Hepatic stellate cell (primary cell): ENCODE measurements at places on chromosomes 4 and X.

- DNase-seq = no peak
These were observed 28.0 kb downstream of the PPP2R3B start for GRCh38 chrX:358651-359143.

DNA sequence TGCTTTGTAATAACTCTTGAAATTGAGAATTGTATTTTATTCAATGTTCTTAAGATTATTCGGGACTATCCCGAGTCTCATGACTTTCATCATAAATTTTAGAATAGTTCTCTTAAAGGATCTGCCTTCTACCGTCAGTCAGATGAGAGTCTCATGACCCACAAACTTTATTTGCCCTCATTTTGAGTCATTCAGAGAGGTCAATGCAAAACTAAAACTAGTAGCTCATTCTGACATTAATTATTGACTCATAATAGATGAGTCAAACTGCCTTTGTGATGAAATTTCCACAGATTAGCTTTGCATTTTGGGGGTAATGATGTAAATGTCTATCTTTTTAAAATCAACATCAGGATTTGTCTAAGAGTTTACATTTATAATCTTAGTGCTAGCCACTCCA lies 1527.3 kb downstream of the TECRL start:
- no peak for DNase-seq

DNA sequence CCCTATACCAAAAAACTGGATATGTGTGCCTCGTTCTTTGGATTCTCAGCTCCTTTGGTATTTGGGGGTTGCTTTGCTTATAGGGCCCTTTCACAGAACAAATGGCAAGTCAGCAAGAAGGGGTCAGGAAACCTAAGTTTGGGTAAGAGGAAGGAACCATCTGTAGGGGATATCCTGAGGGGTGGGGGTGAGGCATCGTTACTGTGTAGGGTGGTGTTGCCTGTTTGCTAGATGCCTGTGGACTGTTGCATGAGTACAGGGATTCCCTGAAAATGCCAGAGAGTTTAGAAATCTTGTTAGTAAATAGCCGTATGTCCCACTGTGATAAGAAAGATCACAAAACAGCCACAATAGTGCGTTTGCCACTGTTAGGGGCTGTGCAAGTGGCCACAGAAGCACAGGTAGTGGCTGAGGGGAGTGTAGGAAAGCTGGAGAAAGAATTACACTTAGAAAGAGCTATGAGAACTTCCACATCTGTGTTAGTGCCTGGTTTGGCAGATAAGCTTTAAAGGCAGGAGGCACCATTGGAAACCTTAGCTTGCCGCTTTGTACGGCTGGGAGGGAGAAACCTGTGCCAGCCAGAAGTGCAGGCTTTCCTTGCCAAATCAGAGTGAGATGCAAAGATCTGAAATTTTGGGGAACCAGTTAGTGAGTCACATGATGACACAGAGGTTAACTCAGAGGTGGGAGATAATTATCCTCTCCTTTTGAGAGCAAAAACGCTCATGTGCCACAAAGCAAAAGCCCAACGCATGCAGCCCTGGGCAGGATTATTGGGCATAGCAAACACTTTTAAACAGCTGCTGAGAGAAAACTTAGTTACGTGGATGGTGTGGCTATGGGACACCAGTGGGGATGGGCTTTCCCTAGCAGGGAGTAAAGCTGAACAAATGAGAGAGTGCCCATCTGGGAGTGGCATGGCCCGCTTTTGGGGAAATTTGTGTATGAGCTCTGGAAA lies 343.7 kb downstream of the ARAP2 start:
- no peak for DNase-seq

- no peak for DNase-seq
These were observed 7.6 kb downstream of the EIF4E start for GRCh38 chr4:98921292-98921691.

DNA sequence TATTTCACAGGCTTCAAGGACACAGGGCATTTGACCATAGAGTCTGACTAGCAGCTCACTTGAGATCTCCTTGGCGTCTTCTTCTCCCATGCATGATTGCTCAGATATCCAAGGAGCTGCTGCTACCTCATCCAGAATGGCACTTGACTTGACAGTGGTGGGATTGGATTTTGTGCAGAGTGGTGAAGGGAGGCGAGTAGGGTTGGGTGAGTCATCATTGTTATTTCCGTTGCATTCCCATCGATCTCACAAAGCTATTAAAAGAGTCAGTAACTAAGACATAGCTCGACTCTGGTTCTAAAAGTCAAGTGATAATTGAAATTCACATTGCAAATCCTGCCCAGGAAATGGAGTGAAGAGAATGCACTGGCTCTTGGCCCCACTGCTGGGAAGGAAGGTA lies 27.7 kb downstream of the NHSL2 start:
- DNase-seq = no peak

DNA sequence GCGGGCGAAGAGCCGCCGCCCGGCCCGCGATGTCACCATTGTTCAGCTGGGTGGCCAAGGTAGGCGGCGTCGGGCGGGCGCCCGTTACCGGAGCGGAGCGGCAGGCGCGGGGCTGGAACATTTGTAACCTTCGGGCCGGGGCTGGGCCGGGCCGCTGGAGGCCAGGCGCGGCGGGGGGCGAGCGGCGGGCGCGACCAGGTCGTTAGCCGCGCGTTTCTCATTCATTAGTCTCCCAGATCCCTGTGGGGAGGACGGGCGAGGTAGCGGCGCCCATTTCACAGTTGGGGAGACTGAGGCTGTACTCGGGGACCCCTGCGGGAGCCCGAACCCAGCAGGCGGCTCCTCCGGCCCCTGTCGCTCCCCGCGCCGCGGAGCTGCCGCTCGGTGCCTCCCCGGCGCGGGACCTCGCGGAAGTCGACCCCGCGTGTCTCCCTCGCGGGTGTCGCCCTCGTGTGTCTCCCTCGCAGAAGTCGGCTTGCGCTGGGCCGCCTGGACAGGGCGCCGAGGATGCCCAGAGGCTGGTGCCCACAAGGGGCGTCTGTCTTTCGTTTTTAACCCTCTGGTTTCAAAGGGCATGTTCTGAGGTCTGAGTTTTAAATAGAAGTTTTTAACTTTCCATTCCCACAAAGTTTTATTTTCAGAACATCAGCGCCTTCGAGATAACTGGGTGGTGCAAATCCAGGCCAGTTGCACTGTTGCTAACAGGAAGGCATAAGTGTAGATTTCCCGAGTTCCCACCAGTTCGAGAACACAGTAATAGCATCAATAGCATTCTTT lies 17.5 kb downstream of the PTTG2 start:
- DNase-seq = peak; percentile 78

DNA sequence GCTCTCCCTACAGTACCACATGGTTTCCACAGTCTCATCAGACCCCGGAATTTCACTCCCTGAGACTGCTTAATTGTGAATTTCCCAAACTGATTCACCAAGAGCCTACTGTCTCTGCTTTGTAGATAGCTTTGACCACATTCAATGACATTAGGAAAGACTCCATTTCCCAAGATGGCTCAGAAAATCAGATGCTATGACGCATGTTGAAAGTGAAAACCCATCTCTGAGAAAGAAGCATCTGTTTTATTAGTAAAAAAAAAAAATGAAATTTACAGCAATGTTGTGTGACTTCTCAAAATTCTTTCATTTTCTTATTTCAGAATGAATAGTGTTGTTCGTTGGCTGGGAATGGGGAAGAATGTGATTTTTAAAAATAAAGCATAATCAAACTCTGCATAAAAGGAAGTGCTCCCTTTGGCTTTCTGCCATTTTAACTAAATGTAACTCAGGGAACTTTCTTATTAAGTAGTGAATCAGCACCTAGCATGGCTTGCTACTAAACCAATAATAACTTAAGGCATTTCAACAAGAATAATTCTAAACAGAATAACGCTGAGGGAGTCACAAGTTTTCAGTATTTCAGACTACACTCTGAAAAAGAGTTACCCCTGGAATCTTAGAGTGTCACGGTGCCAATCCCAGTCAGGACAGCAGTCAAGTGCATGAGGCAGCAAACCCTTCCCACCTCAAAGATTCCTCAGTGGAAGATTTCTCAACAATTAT lies 97.4 kb upstream of the MYOZ2 start:
- no peak for DNase-seq

- DNase-seq = no peak
These were observed 37.1 kb downstream of the SLC39A8 start for GRCh38 chr4:102308032-102308799.

DNA sequence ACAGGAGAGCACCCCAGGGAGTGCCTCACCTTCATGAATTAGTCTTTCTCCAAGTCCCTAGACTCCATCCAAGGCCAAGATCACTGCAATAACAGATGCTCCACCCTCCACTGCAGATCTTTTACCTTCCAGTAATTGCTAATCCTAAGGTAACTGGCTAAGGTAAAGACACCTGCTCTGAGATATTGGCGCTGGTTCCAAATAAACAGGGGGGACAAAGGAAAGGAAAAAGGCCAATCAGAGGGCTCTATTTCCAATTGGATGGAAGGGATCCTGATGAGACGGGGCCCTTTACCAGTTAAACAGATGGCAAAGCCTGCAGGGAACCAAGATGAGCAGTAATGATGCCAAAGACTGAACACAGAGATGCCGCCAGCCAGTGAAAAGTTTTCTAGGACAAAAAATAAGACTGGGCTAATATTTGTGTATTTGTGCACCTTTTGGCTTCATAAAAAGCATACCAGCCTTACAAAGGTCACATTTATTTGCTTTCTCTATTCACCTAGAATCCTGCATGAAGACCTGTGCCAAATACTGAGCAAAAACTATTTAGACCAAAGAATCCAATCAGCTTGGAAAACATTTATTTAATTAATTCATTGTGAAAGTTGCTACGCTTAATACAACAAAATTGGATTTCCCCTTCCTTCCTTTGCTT lies 148.5 kb downstream of the PPP3CA start:
- no peak for DNase-seq

DNA sequence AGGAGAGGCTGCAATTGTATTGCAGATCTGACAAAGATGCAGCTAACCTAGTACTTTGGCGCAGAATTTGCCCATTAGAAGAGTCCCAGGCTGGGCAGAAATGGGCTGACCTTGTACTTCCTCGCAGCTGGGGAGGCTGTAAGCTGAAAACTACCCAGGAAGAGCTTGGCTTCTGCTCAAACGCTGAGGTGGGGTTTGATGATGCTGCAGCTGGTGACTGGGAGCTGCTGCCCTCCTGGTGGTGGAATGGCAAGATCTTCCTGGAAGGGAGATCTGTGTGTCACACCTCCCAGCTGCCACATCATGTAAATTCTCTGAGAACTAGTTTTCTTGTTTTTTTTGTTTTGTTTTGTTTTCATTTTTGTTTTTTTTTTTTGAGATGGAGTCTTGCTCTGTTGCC lies 17.4 kb downstream of the CCNG2 start:
- no peak for DNase-seq

- no peak for DNase-seq
These were observed 1082.0 kb downstream of the RAPGEF2 start for GRCh38 chr4:160184884-160185283.

- DNase-seq = no peak
These were observed 70.5 kb upstream of the CBLL2 start for GRCh38 chrX:22202251-22202650.

GRCh38 chrX:153500676-153501280 lies 6.0 kb downstream of the BGN start:
- DNase-seq = no peak

DNA sequence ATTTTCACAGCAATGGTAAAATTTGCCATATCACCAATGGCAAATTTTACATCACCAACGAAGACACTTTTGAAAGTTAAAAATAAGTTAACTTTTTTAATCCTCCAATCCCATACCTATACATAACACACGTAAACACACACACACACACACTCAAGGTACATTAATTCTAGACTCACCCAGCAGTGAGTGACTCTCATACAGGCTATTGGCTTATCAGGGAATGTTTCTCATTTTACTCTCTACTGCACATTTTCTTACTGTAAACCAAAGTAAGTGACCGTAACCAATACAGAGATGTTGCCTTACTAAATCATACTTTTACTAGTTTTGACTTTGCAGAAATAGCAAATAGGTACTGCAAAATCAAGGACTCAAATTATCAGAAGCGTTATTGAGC lies 2.3 kb downstream of the VEGFC start:
- DNase-seq = no peak

- DNase-seq = no peak
These were observed 55.9 kb downstream of the C4orf51 start for GRCh38 chr4:145735827-145736226.

GRCh38 chr4:106266201-106266600 lies 49.8 kb downstream of the TBCK start:
- DNase-seq = peak; percentile 21

GRCh38 chr4:56799824-56800756 lies 21.4 kb downstream of the SPINK2 start:
- peak; percentile 66 for DNase-seq

DNA sequence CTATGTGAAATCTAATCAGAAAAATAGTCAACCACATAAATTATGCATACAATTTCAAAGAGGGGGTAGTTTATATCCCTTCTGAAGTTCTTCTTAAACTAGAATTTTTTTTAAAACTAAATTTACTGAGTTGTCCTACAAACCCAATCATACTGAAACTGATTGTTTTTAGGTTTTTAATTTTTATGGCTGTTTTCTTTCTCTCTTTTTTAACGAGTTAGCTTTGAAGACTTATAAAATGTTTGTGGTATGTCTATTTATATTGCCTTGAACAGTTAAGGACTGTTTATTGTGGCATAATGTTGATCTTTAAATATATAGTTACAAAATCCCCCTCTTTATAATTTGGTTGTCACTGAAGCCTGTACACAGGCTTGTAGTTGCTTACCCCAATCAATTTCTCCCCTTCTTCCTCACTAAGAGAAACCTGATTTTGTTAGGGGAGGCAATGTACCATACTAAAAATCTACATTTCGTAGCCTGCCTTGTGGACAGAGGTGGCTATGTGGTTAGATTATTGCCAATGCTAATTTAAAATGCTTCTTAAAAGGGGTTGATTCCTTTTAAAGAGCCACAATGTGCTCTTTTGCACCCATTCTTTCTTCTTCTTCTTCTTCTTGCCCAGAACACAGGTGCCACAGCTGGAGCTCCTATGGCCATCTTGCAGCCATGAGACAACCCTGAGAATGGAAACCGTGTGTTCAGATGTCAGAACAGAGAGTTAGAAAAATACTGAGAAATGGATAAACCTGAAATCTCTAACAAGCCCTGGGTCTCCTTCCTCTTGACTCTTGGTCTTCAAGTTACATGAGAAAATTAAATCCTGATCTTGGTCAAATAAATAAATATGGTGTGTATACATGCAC lies 102.7 kb upstream of the ZNF827 start:
- DNase-seq = no peak

DNA sequence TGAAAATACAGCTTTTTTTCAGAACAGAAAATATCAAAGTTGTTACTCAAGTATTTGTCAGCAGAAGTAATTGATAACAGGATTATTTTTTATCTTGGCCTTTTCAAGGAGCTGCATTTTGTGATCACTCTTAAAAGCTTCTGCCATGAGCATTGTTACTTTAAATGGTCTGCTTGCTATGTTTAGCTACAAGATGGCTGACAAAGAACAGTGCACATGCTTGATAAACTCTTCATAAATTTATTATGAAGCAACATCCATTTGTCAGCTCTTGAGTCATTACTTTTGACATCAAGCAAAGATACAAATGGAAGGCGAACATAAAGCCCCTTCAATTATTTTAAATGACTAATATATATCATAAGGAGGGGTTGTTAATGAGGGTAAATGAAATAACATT lies 205.4 kb upstream of the RPS6KA3 start:
- DNase-seq = no peak

DNA sequence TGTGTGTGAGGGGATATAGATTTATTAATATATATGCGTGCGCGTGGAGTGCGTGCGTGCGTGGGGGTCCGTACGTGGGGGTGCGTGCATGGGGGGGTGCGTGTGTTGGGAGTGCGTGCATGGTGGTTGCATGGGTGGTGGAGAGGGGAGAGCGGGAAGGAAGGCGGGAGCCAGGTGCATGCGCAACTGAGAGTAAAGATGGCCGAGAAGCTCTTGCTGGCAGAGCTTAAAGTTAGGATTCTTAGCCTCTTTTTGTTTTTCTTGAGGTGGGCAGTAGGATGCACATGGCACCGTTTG lies 45.8 kb downstream of the TEX13B start:
- no peak for DNase-seq

GRCh38 chr4:4770610-4771009 lies 88.9 kb upstream of the MSX1 start:
- no peak for DNase-seq
